Right cardiac atrium (tissue), 5 donors: ENCODE measurements at places on chromosomes 4 and X.

DNA sequence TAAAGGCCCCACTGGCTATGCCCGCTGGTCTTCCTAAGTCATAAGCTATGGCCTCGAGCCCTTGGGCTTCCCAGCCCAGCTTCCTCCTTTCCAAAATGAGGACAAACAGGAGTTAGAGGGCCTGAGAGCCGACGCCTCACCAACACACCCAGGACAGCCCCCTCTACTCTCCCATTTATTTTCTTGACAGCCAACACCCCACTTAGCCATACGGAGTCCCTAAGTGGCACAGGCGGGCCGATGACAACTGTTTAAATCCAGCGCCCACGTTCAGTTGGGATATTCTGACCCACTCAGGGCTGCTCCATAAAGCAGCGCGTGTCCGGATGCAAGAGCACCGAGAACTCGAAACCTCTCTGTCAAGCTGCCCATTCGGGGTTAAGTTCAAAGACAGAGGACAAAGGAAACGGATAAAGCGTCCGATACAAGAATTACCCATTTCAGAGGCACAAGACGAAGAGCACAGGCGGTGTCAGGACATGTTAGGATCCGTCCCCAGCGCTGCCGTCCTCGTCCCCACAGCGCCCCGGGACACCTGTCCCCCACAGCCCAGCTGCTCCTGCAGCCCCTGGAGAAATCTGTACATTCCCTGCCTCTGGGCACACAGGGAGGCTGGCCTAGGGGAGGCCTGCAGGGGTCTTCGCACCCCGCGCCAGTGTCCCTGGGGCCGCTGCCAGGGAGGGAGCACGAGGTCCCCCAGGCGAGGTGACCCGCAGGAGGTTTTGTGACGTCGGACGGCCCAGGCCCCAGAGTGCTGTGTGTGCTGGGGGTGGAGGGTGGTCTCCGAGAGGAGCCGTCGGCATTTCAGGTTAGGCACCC is 1.2 kb downstream of the PRKX start:
- DNase-seq = peak; percentile 60

DNA sequence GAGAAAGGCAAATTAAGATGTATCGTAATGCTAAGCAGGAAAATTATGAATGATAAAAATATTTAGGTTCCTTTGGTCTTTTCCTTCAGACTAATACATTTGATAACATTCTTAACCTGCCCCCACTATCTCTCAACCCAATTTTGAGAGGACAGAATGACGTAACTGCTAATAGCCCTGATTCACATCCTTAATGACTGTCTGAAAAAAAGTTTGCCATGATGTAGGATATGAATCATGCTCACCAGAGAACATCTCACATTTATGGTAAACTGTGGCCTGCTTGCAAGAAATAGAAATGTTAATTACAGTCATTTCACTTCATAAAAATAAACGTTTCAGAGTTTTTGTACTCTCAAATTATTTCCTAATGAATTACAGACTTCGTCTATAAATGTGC is 128.0 kb upstream of the VEGFC start:
- no peak for DNase-seq

DNA sequence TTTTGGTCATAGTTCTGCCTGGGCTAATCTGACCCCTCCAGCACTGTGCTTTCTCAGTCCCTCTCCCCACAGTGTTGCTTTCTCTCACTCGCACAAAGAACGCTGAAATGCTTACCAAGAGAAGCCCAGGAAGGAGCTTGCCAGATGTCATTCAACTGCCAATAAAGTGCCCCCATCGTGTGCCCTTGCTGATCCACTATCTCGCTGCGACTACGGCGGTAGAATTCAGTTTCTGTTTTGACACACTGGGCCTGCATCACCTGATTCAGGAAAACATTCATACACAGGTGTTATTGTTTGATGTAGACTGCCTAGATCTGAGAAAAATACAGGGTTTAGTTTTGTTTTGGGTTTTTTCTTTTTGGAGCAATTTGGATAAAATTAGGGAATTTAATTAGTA is 121.2 kb downstream of the MANBA start:
- DNase-seq = no peak

DNA sequence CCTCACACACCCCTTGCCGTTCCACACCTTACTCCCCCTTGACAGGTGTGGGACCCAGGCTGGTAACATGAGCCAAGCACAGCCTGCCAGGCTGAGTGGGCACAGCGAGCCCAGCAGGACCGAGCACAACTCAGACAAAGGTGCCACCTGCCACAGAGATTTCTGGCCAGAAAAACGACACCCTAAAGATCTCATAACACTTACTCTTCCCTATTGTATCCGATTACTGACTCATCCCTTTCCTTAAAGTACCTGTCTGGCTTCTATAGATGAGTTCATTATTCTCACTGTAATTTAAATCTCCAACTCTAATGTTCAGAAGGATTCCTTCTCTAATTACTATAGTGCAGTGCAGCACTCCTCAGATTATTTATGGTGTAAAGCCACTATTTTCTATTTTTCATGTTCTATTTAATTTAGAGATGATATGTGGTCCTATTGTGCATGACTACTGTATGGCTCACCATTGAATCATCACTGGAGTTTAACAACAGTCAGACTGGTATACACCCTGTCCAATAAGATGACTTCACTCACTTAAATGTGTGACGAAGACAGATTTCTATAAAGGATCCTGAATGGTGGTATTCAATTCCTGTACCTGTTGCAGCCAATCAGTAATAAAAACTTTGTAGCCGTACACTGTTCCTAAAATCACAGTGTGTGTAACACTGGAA is 7.6 kb upstream of the SYTL5 start:
- DNase-seq = no peak

- no peak for DNase-seq
Observed at GRCh38 chr4:183961795-183962194, 56.7 kb downstream of the STOX2 start.

- DNase-seq = peak; percentile 66
Observed at GRCh38 chrX:154516656-154517100, 646 bp upstream of the FAM3A start.

GRCh38 chr4:71944956-71945355 is 86.8 kb upstream of the NPFFR2 start:
- no peak for DNase-seq

GRCh38 chr4:159145992-159146330 is 43.1 kb downstream of the RAPGEF2 start:
- no peak for DNase-seq

DNA sequence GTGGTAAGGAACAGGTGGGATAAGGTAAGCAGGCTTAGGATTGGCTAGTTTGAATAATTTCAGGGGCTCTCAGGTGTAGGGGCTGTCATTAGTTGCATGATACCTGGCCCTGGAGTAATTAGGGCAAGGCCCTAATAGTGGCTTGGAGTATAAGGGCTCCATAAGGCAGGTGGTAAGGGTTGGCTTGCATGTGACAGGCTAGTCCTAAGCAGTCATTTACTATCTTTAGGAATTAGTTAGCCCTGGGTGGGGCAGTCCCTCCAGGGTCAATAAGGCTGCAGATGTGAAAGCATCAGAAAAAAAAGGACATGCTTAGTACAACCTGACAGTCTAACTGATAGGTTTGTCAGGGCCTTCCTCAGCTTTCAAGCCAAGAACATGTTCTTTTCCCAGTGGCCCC is 7.8 kb upstream of the TMPRSS11D start:
- DNase-seq = no peak

- no peak for DNase-seq
Observed at GRCh38 chr4:98662626-98663225, 4.3 kb upstream of the TSPAN5 start.

DNA sequence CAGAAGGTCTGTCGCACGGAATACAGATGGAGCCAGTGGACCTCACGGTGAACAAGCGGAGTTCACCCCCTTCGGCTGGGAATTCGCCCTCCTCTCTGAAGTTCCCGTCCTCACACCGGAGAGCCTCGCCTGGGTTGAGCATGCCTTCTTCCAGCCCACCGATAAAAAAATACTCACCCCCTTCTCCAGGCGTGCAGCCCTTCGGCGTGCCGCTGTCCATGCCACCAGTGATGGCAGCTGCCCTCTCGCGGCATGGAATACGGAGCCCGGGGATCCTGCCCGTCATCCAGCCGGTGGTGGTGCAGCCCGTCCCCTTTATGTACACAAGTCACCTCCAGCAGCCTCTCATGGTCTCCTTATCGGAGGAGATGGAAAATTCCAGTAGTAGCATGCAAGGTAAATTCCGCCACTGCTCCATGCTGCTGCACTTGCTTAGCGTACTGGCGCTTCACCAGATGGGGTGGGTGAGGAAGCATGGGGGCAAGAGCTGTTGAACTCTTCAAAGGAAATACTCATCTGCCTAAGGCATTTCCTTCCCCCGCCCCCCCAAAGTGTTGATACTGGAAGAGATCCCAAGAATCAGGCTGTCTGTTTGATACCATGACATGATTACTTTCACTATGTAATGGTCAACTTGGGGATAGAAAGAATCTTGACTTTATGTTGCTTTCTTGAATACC is 24.8 kb downstream of the KLF3 start:
- peak; percentile 68 for DNase-seq

DNA sequence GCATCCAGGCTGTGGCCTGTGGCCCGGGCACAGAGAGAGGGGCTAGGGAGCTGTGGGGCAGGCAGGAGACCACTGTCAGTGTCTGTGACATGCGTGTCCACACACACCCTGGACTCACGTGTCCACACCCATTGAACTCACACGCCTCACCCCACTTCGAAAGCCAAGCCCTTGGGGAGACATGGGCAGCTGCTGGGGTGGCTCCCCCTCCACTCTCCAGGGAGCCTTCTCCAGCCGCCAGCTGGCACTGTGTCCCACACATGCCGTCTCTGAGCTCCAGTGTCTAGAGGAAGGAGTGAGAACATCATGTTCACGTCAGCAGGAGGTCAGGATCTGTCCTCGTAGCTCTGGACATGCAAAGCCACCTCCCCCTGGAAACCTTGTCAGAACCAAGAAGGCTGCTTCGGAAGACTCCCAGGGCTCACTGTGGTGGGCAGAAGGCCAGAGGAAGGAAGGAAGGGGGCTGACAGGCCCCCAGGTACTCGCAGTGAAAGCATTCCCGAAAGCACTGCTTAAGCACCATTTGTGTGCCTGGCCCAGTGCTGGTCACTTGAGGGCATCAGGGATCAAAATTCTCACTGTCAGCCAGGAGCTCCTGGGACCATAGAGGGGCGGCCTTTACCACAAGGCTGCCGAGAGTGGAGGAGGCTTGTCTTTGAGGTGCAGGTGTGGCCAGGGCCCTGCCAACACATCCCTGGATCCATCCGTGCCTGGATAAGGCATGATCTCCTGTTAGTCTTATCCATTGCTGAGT is 61.4 kb downstream of the HTRA3 start:
- DNase-seq = peak; percentile 76

GRCh38 chr4:41795796-41796385 is 47.4 kb upstream of the PHOX2B start:
- DNase-seq = no peak

GRCh38 chr4:77959566-77960338 is 97.1 kb downstream of the MRPL1 start:
- no peak for DNase-seq

- DNase-seq = no peak
Observed at GRCh38 chr4:1813915-1814314, 20.8 kb downstream of the FGFR3 start.

DNA sequence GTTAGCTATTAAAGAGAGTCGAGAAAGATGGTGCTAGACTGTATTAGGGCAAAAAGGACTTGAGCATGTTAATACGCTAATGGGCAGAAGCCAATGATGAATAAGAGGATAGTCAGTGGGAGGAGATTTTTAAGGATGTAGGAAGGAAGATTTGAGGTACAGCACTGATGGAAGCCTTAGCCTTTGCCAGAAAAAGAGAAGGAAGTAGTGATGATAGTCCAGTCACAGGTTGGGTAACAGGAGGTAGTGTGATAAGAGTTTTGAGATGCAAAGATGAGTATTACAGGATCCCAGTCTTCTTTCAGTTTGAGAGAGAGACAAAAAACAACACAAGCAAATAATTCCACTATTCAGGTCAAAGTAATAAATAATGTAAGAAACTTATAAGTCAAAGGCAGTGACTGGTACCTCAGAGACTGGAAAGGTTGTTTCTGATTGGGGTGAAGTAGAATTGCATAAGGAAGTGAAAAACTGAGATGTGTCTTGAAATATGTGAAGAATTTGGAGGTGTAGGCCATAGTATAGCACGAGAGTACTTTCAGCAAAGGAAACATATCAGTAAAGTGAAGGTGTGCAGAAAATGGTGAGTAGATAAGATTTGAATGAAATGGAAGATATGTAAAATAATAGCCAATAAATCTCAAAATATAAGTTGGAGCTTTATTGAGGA is 22.1 kb upstream of the NDNF start:
- DNase-seq = no peak

DNA sequence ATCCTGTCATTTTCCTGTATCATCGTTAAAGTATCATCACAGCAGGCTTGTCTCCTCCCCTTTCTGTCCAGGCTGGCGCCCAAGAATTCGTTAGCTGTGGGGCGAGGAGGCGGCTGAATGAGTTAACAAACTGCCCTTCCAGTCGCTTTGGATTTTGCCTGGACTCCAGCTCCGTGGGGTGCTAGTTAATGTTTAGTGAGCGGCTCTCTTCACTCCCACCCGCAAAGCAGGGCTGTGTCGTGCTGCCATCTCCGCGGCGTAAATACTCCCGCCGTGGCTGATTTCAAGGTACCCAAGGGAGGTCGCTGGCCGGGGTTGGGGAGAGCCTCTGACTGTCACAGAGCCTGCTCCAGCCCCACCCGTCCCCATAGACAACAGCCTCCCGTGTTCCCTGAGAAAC is 44.9 kb upstream of the SPRY1 start:
- DNase-seq = no peak

GRCh38 chr4:130025701-130026100 is 929.7 kb downstream of the C4orf33 start:
- DNase-seq = no peak

DNA sequence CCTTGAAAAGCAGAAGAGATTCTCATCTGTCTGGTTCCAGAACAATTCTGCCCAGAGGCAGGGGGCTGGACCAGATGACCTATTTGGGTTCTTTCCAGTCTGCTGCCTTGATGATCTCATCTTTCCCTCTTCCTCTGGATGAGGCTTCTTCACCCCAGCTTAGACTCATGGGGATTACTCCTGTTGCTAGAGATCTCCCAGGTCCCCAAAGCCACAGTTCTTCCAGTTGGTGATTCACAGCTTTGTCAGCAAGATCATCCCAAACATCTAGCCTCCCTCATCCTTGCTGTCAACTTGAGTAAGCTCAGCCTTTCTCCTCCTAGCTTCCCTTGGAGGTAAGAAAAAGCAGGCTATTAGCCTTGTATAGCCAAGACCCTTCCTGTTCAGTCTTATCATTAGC is 64.2 kb upstream of the PJA1 start:
- no peak for DNase-seq

- DNase-seq = no peak
Observed at GRCh38 chrX:100407147-100407783, 2.8 kb downstream of the PCDH19 start.

- DNase-seq = no peak
Observed at GRCh38 chr4:115834441-115834840, 721.0 kb upstream of the NDST4 start.

- DNase-seq = no peak
Observed at GRCh38 chr4:43275779-43276178, 383.3 kb downstream of the GRXCR1 start.

DNA sequence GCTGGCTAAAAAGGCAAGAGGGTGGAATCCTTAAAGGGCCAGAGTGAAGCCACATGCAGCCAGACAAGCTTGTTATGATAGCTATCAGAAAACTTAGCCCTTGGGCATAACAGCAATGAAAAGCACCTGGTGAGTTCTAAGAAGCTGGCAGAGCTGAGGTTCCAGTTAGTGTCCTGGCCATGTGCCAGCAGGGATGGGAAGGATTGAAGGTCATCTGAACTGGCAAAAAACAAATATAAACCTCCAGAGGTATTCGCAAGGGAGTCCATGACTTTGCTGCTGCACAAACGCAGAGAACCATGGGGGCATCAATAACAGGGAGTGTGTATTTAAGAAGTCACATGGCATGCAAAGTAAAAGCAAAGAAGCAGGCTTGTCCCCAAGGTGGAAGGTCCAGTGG is 208.9 kb downstream of the FAM47A start:
- DNase-seq = no peak

- no peak for DNase-seq
Observed at GRCh38 chr4:62057031-62057430, 856.9 kb downstream of the ADGRL3 start.
